ENCODE measurements at places on chromosomes 13 and 19.

GRCh38 chr19:3620817-3621547, 5.6 kb downstream of the CACTIN start:
- no peak overlapping the region for H3K27ac ChIP-seq
- no peak overlapping the region for H3K4me3 ChIP-seq
- no peaks in the 10 kb centered on the region for H3K27me3 ChIP-seq
- peaks cover 32% of the 10 kb centered on the region for H3K4me1 ChIP-seq
- no peak for DNase-seq

GRCh38 chr19:28400953-28401671, 811.8 kb downstream of the UQCRFS1 start:
- H3K4me1 ChIP-seq = peaks cover 2% of the 10 kb centered on the region
- H3K4me3 ChIP-seq = no peak overlapping the region
- no peak overlapping the region for H3K27ac ChIP-seq
- H3K27me3 ChIP-seq = no peaks in the 10 kb centered on the region

DNA sequence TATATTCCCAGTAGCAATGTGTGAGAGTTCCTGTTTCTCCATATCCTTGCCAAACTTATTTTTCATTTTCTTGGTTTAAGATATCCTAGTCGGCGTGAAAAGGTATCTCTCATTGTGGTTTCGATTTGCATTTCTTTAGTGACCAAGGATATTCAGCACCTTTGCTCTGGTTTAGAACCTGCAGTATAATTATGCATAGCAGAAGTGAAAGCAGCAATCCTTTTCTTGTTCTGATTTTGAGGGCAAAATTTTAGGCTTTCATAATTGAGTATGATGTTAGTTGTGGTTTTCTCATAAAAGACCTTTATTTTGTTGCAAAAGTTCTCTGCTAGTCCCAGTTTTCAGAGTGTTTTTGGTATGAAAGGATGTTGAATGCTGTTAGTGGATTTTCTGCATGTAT, 491.0 kb downstream of the FGF9 start:
- H3K4me1 ChIP-seq = peaks cover 30% of the 10 kb centered on the region
- H3K27me3 ChIP-seq = no peaks in the 10 kb centered on the region
- no peak overlapping the region for H3K4me3 ChIP-seq
- no peak overlapping the region for H3K27ac ChIP-seq
- DNase-seq = no peak

DNA sequence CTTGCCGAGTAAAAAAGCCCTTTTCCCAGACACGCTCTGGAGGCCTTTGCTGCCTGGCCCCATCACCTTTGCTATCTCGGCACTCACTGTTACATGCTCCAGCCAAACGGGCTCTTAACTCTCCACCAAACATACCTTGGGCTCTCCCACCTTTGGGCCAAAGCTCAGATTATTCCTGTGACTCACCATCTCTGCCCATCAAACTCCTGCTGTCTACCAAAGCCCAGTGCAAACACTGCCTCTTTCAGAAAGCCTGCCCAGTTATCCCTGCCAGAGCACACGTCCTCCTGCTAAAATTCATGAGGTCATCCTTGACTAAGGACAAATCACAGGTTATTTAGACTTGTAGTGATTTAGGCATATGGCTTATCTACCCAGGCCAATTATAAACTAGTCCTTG, 48.1 kb upstream of the SERPINE3 start:
- H3K36me3 ChIP-seq = no peaks in the 10 kb centered on the region
- no peak for DNase-seq
- H3K27me3 ChIP-seq = no peaks in the 10 kb centered on the region
- H3K27ac ChIP-seq = no peak overlapping the region

GRCh38 chr13:49369866-49370265, 74.0 kb downstream of the CAB39L start:
- peaks cover 3% of the 10 kb centered on the region for H3K36me3 ChIP-seq
- DNase-seq = no peak
- H3K27ac ChIP-seq = no peak overlapping the region
- no peak overlapping the region for H3K4me3 ChIP-seq
- H3K4me1 ChIP-seq = peaks cover 19% of the 10 kb centered on the region

- H3K27me3 ChIP-seq = peaks cover 27% of the 10 kb centered on the region
- DNase-seq = no peak
- H3K4me1 ChIP-seq = peaks cover 28% of the 10 kb centered on the region
- H3K36me3 ChIP-seq = peaks cover 2% of the 10 kb centered on the region
- no peak overlapping the region for H3K27ac ChIP-seq
- no peak overlapping the region for H3K4me3 ChIP-seq
Observed at GRCh38 chr19:51514866-51515481, 13.4 kb upstream of the SIGLEC12 start.

DNA sequence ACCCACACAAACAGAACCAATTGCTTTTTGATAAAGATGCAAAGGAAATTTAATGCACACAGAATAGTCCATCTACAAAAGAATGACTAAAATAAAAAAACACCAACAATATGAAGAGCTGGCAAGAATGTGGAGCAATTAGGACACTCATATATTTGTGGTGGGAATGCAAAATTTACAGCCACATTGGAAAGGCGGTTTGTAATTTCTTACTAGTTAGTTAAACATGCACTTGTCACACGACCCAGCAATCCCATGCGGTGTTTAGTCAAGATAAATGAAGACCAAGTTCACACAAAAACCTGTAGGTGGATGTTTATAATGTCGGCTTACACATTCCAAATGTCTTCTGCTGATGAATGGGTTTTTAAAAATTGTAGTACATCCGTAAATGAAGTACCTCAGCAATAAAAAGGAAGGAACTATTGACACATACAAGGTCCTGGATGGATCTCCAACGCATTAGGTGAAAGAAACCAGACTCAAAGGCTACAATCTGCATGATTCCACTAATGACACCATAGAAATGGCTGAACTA, 5.2 kb downstream of the GRTP1 start:
- no peak overlapping the region for H3K27ac ChIP-seq
- peaks cover 1% of the 10 kb centered on the region for H3K4me1 ChIP-seq
- H3K27me3 ChIP-seq = peaks cover 27% of the 10 kb centered on the region
- no peak for DNase-seq

Measured in activated naive CD8-positive, alpha-beta T cell treated with anti-CD3 and anti-CD28 coated beads, Interleukin-2, amount 50 U/mL, for 24 hours (primary cell).